ENCODE measurements at places on chromosomes 4 and X. TPM values are rescaled to one million over a fixed set of nuclear protein-coding genes. Genes with fewer than 3 reads are reported as not detected.
A peak's percentile ranks its signal among the peaks of the same experiment; 100 is the strongest.

DNA sequence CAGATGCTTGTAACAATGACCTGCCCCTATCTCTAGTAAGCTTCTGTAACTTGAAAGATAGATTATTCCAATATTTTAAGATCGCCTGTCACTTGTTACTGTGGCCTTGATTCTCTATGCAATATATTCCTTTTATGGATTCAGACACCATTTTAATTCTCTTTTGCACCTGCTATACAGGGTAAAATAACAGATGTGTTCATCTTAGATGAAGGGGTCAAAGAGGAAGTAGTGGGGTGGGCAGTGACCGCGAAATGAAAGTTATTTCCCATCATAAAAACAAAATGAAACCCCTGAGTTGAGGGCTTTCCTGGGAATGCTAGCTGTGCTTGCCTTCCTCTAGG, 175.9 kb downstream of the TSPAN5 start:
- no peak for DNase-seq

DNA sequence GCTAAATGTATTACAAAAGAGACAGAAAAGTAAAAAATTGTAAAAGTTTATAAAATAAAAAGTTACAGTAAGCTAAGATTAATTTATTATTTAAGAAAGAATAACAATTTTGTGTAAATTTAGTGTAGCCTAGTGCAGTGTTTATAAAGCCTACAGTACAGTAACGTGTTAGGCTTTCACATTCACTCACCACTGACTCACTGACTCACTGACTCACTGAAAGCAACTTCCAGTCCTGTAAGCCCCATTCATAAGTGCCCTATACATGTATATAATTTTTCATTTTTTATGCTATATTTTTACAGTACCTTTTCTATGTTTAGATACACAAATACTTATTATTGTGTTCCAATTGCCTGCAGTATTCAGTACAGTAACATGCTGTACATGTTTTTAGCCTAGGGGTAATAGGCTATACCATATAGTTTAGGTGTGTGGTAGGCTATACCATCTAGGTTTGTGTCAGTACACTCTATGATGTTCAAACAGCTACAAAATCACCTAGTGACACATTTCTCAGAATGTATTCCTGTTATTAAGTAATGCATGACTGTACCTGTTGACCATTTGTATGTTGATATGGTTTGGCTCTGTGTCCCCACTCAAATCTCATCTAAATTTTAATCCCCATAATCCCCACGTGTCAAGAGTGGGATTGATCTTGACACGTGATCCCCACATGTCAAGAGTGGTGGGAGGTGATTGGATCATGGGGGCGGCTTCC, 57.9 kb downstream of the CFAP299 start:
- DNase-seq: no peak

GRCh38 chr4:57190601-57191481, 80.7 kb upstream of the IGFBP7 start:
- peak; percentile 47 for DNase-seq

STATH gene
- not detected for total RNA-seq

Measured in mucosa of descending colon (tissue), 3 donors.